H1 (cell line): ENCODE measurements at places on chromosomes 11 and 22.
A peak's percentile ranks its signal among the peaks of the same experiment; 100 is the strongest.

- DNase-seq: no peak
Measured at GRCh38 chr11:20080032-20080685, 80.1 kb downstream of the DBX1 start.

DNA sequence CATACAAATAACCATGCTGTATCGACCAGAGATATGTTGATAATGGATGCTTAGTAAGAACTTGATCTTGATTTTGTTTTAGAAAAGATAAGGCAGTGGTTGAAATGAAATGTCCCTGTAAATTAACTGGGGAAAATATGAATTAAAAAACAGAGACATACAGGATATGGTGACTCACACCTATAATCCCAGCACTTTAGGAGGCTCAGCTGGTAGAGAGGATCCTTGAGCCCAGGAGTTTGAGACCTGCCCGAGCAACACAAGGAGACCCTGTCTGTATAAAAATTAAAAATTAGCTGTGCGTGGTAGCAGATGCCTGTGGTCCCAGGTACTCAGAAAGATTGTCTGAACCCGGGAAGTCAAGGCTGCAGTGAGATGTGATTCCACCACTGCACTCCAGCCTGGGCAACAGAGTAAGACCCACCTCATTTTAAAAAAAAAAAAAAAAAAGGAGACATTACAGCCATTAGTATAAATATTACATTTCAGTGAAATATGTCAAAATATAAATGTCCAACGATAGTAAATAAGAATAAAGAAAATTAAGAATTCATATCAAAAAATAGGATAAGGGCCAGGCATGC, 4.6 kb downstream of the PICALM start:
- DNase-seq: no peak

DNA sequence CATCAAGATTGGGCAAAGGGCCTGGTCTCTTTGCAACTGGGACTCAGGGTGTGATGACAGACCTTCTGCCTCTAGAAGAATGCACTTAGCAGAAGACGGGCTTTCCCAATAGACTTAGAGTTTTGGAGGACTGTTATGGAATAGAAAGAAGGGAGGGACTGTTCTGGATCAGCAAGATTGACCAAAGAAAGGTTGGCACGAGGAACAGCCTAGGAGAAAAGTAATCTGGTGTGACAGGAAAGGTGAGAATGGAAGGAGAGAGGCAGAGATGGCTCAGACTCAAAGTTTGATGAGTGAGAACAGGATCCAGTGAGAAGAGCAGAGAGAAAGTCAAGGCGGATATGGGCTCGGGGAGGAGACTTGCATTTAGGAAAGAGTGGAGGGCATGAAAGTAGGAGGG, 23.0 kb upstream of the TMEM45B start:
- no peak for DNase-seq

DNA sequence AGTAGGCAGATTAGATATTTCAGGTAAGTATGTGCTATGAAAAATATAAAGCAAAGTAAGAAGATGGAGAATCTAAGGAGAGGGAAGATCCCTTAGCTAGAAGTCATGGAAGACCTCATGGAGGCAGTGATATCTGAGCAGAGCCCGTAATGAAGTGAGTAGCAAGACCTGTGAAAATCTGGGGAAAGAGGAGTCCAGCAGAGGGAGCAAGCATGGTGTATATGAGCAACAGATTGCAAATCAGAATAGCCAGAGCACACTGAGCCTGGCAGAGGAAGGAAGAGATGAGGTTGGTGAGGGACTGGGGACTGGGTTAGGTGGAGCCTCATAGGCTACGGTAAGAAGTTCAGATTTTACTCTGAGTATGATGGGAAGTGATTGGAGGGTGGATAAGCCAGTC, 9.4 kb downstream of the LHFPL7 start:
- no peak for DNase-seq

- no peak for DNase-seq
Measured at GRCh38 chr11:8722809-8723208, 40.2 kb downstream of the RPL27A start.

DNA sequence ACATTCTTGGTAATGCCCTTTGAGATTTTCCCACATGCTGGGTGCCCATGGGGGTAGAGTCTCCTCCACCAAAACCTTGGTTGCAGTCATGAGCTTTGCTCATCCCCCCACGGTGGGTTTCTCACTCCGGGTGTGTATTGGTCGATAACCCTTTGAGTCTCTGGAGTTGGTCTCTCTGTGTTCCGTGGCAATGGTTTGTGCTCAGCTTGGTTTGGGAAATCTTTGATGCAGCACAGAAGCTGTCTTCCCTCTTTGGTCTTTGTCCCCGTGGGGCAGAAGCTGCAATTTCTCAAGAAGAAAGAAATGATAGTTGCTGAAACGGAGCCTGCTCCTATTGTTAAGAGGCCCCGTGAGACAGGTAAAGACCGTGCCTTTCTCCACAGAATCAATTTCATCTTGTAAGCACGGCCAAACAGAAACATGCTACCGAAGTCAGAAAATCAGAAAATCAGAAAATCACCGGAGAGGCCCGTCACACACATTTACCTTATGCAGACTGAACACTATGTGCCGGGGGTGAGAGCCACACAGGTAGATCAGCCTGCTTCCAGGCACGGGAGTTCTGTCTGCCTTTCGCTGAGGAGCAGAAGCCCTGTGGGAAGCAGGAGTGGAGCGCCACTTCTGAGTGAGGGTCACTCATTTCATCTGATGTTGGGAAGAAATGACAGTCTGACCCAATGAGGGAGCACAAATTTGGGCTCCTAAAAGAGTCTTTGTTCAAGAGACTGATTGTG, 186.1 kb downstream of the TBC1D22A start:
- no peak for DNase-seq

- no peak for DNase-seq
Measured at GRCh38 chr22:24962835-24963234, 10.3 kb downstream of the KIAA1671 start.

DNA sequence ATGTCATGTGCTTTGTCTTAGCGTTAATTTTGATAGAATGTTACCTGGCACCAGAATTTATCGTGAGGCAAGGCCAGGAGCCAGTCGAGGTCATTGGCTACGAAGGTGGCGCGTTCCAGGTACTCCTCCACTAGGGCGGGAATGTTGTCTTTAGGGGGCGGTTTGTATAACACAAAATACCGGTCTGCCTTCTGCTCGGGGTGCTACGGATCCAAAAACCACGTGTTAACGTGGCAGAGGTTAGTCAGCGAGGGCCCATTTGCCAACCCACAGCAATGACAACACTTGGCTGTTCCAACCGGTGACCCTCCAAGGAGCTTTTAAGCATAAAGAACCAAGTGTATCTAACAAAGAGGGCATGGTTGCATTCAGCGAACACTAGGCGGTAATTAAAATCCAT, 12.5 kb downstream of the ASCC2 start:
- DNase-seq: no peak

GRCh38 chr11:104163100-104164027, 583 bp downstream of the PDGFD start:
- peak; percentile 61 for DNase-seq

GRCh38 chr22:21042978-21043859, 2.5 kb upstream of the LRRC74B start:
- no peak for DNase-seq

DNA sequence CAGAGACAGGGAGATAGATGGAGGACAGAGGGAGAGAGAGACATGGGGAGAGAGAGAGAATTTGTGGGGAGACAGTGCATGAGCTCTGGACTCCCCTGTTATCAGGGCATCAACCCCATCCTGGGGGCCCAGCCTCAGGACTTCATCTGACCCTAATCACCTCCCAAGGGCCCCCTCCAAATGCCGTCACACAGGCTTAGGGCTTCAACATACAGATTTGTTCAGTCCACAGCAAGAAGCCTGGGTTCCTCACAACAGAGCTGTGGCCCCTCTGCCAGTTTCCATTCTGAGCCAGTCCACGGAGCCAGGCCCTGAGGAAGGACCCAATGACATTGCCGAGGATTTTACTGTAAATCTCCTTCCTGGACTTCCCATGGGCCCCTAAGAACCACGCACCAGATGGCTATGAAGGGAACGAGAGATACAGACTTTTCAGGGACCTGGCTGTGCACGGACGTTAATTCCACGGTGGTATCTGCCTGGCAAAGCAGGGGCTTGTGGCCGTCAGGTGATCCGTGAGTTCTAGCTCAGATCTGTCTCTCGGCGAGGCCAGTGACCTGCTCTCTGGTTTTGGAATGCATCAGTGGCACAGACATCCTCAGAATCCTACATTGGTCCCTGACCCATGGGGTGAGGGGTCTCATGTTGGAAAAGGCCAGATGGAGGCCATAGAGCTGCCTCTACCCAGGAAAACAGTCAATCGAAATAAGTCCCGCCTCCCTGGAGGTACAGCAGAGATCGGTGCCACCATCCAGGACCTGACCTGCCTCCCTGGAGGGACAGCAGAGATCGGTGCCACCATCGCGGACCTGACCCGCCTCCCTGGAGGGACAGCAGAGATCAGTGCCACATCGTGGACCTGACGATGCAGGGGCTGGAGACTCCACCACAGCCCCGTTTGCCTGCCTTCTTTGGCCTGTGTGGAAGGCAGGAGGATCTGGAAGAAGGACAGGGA, 8.7 kb upstream of the B4GALNT4 start:
- no peak for DNase-seq

DNA sequence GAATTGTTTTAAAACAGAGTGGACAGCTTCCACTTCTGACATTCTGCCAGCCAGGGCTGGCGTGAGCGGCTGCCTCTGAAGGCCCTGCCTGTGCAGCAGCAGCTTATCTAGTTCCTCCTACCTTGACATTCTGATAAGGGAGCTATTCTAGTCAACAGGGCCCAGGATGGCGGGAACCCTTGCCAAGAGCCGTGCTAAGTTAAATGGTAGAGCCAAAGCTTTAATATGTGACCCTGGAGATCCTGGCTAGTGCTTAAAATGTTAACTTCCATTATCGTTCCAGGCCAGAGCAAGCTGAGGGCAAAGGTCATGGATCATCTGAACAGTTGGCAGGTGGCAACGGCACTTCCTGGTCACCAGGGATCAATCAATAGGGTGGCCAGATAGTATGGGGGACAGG, 3.5 kb downstream of the KCNJ5 start:
- no peak for DNase-seq

DNA sequence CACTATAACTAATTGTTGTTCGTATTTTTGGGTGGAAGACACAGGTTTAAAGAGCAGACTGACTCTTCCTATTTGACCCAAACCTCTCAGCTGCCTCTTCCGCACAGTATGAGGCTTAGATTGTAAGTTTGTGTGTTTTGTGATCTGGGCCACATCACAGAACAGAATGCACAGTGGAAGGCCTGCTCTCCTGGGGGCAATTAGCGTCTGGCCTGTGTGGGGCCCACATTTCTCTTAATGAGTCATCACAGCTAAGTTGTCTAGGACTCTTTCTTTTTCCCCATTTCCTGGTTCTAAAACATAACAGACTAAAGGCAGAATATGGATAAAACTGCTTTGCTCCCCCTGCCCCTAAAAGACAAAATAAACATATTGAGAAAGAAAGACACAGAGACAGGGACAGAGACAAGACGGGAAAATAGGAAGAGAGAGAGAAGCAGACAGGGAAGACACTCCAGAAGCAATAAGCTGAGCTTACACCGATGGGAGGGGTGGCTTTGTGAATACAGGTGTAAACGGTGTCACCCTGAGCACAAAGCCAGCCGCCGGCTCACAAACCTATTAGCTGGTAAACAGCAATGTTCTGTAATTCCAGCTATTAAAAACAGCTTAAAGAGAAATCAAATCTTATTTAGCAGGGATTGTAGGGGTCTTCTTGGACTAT, 127.4 kb upstream of the OPCML start:
- DNase-seq: no peak

DNA sequence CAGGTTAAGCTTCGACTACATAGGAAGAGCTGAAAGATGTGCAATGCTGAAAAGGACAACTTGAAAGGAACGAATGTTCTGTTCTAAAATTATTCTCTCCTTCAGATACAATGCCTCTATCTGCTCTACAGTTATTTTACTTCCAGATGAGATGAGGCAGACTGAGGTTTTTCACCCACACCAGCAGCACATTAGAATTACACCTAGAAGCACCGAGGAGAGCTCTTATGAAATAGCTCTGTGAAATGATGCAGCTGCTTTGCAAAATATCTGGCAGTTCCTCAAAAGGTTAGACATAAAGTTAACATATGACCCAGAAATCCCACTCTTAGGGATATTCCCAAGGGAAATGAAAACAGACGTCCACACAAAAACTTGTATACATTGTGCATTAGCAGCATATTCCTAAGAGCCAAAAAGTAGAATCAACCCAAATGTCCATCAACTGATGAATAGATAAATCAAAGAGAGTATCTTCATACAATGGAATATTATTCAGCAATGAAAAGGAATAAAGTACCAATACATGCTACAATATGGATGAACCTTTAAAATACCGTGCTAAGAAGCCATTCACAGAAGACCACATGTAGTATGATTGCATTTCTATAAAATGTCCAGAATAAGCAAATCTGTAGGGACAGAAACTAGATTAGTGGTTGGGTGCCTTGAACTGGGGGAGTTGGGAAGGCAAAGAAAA, 34.5 kb downstream of the WT1 start:
- DNase-seq: no peak

DNA sequence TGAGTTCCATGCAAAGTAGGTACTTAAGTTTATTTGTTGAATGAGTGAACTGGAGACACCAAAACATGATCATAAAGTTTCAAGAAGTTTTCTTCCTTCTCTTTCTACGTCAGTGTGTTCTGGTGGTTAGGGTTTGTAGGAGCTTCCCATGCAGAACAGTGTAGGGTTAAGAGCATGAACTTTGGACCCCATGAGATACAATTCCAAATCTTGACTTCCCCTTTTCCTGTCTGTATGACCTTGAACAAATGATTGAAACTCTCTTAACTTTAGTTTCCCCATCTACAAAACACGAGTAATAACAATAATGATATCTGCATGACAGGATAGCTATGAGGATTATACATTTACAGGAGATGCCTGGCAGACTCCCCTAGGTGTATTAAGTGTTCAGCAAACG, 41.0 kb upstream of the TENM4 start:
- DNase-seq: no peak

DNA sequence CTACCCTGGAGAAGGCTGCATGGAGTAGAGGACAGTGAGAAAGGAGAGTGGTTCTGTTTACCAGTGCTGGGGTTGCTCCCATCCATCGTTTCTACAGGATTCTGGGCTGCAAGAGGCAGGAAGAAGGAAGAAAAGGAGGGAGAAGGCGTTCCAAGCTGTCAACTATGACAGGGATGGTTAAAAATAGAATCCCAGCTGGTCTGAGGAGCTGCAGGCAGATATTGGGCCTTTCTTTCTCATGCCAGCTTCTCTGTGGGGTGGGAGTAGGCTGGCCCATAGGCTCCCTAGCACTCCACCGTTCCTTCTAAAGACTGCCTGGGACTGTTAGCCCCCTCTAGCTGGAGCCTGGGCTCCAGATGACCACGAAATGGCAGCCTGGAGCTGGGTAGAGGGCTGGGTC, 13.6 kb downstream of the CCKBR start:
- DNase-seq: no peak

- no peak for DNase-seq
Measured at GRCh38 chr11:18321578-18321968, 367 bp downstream of the HPS5 start.
